ENCODE measurements at places on chromosomes 5 and 9.
A peak's percentile ranks its signal among the peaks of the same experiment; 100 is the strongest.

GRCh38 chr5:18702821-18703220 lies 1068.6 kb downstream of the TAF11L14 start:
- DNase-seq, result no peak

DNA sequence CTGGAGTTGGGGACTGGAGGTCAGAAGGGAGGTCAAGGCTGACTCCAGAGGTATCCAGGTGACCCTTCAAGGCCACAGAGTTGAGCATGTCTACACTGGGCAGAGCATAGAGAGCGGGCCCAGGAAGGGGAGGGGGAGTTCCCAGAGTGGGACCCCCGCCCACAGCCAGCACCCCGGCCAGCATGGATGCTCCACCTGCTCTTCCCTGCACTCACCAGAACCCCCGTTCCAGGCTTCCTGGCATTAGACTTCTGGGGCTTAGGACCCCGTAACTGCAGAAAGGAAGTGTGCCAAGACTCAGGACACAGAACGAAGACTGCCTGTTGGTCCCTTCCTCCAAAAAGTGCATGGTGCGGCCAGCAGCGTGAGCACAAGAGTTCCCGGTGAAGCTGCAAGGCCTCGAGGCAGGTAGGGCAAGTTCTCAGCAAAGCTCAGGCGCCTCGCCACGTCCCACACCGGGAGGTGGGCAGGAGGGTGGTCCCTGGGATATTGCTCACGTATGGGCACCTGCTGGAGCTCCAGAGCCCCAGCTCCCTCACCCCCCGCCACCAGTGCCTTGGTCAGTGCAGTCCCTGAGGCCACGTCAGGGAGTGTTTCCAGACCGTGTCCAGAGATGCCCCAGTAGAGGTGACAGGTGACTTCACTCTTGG lies 13.8 kb downstream of the ABO start:
- no peak for DNase-seq

GRCh38 chr9:30744871-30745270 lies 1639.6 kb upstream of the ACO1 start:
- no peak for DNase-seq

GRCh38 chr5:114402206-114402605 lies 40.3 kb downstream of the KCNN2 start:
- DNase-seq, result no peak

DNA sequence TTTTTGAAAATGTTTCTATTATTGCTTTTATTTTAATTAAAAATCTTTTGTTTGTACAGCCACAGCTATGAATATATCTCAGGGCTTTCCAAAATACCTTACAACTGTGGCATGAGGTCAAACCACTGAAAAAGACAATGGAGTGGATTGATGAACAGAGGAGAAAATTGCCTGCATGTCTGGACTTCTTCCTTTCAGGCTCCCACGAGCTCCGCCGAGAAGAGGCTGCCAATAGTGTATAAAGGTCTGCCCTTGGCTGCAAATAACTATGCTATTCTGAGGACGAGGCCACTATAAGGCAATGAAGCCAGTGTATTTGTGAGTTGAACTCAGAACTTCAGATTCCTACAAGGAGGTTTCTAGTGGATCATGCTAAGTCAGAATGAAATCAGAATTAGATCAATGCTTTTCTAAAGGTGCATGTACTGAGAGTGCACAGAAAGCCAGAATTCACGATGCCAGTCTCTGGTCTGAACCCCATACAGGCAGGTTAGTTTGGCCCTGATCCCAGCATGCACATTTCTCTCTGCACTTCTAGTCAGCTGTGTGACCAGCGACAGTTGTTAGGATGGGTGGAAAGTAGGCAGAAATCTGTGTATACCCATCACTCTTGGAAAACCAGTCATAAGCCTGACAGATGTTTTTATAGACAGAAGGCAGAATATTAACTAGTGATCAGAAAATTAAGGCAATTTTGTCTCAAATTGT lies 42.7 kb upstream of the PLPP1 start:
- no peak for DNase-seq

DNA sequence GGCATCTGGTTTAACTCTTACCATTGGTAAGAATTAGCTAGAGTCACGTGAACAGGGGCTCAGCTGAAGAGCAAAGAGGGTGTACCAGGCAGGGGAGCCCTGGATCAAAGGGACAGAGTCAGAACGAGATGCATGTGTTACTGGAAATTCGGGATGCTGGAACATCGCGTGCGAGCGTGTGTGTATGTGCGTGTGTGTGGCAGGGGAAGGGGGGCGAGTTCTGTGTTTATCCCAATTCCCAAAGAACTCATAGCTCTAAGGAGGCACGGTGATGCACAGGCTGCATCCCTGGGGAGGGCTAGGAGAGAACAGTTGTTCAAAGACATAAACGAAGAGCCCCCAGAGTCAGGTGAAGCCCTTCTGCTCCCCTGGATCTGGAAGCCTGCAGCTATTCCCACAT lies 353.3 kb downstream of the GADD45G start:
- DNase-seq, result no peak

- no peak for DNase-seq
Measured at GRCh38 chr5:73899055-73899454, 273.1 kb downstream of the ARHGEF28 start.

GRCh38 chr5:69516769-69517168 lies 24.2 kb downstream of the OCLN start:
- no peak for DNase-seq

GRCh38 chr9:129762985-129763926 lies 10.4 kb upstream of the PTGES start:
- DNase-seq, result no peak

GRCh38 chr5:65043843-65044359 lies 275.2 kb downstream of the CWC27 start:
- no peak for DNase-seq

DNA sequence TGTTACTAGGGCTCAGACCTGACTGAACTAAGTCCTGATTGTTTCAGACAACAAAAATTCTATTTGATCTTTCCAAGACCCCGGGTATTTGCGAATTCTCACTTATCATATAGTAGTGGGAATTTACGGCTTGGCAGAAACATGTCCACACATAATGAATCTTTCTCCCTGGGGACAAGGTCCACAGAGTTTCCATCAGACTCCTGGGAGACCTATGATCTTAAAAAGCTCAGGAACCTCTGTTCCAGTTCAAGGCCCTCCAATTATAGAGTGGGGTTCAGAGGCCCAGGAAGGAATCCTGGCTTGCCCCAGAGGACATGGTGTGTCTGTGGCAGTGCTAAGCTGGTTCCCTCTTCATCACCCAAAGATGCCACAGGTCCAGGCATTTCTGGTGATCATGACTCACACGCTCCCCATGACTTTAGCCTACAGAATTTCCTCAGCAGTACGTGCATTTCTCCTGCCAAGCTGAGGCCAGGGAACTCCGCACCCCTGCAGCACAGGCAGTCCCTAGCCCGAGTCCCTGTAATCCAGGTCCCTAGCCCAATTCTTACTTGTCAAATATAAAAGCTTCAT lies 12.6 kb downstream of the RAPGEF1 start:
- DNase-seq, result no peak

DNA sequence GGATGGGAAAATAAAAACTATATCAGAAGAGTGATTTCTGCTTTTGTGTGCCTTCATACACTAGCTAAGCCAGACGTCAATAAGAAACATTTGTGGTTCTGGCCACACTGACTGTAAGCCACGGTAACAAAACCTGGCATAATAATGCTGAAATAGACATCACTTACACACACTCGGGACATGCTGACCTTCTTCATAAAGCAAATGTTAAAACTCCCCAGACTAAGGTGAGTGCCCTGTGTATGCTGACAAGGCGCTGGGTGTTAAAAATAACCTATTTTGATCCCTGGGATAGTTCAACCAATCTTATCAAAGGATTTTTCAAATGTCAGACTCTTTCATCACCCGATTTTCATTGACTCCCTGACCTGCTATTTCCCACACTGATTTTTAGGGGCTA lies 337.0 kb downstream of the RAB3C start:
- no peak for DNase-seq

- no peak for DNase-seq
Measured at GRCh38 chr5:174457141-174457678, 267.2 kb upstream of the MSX2 start.

GRCh38 chr5:171893290-171893886 lies 107.8 kb downstream of the SMIM23 start:
- no peak for DNase-seq

DNA sequence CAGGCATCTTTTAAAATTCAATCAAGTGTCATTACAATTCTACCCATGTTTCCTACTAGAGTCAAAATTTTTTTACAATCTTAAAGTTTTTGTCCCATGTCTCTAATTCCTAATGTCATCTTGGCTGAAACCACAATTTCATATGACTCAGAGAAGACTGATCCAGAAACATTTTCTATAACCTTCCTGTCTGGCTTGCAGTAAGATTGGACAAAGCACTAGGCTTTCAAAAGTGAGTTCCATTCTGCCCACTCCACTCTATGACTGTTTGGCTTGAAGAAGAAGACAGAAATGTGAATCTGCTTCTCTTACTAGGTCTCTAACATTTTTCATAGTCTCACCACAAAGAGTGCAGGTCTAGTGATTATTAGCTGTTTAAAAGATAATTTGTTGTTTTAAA lies 88.8 kb downstream of the NR3C1 start:
- DNase-seq, result no peak

- no peak for DNase-seq
Measured at GRCh38 chr5:54883374-54884194, 101.8 kb downstream of the ESM1 start.

GRCh38 chr9:83625178-83625577 lies 2.2 kb downstream of the IDNK start:
- no peak for DNase-seq

- DNase-seq, result no peak
Measured at GRCh38 chr5:64925123-64925522, 156.4 kb downstream of the CWC27 start.

DNA sequence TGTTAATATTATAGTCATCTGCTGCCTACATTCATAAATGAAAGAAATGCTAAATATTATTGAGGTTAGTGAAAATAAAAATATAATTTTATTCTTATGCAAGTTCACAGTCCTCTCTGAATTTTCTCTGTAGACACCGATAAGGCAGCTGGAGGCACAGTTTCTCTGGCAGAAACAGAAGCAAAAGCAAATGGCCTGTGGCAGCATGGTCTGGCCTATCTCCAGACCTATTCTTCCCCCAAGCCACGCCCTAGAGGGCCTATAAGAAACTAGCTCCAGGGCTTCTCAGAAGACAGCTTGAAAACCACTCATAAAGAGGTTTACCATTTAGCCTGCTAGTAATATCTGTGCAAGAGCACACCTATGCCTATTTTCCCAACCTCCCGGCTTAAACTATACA lies 28.4 kb downstream of the MRPS27 start:
- no peak for DNase-seq

GRCh38 chr5:14834062-14834461 lies 37.5 kb downstream of the ANKH start:
- no peak for DNase-seq

GRCh38 chr5:68325065-68325580 lies 109.6 kb downstream of the PIK3R1 start:
- DNase-seq, result no peak

GRCh38 chr5:108548684-108549596 lies 167.0 kb upstream of the FBXL17 start:
- no peak for DNase-seq

DNA sequence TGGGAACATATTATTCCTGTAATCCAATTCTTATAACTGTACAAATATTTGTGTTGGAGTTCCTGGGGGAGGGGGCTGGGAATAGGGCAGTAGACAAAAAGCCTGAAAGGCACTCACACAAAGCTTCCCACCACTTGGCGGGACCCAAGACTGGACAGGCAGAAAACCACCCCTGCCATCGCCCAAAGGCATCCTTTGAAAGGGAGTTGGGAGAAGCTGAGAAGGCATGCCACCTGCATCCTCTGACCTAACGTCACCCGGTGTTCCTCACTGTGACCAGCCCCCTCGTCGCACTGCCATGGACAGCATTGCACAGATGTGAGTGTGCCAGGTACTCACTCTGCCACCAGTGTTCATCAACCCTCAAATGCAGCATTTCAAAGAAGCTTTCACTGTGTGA lies 80.6 kb upstream of the SMIM23 start:
- DNase-seq, result no peak

GRCh38 chr9:14535161-14535955 lies 157.9 kb downstream of the ZDHHC21 start:
- DNase-seq, result no peak

- no peak for DNase-seq
Measured at GRCh38 chr5:54292866-54293265, 17.5 kb downstream of the ARL15 start.

- DNase-seq, result no peak
Measured at GRCh38 chr5:118990582-118990981, 2.2 kb upstream of the DTWD2 start.

- no peak for DNase-seq
Measured at GRCh38 chr5:1784197-1785050, 15.2 kb downstream of the MRPL36 start.

DNA sequence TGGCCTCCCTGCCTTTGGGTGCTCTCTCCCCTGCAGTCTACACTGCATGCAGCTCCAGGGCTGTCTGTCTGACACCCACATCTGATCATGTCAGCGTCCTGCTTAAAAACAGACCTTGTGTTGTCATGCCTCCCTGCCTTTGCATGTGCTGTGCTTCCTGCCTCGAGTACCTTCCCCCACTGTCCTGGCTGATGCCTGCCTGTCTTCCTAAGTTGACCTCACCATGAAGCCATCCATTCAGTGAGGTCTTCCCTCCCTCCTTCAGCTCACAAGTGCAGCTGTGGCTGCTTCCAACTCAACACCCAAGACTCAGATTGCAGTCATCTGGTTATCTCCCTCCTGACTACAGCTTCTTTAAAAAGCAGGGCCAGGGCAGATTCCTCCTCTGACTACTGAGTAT lies 5.5 kb downstream of the ANGPTL2 start:
- no peak for DNase-seq

DNA sequence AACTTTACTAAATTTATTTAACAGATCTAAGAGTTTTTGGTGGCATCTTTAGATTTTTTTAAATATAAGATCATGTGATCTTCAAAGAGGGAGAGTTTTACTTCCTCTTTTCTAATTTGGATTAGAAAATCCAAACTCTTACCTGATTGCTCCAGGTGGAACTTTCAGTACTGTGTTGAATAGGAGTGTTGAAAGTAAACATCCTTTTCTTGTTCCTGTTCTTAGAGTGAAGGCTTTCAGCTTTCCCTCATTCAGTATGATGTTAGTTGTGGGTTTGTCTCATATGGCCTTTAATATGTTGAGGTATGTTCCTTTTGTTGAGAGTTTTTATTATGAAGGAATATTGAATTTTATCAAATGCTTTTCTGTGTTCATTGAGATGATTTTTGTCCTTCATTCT lies 650.0 kb upstream of the SGCD start:
- no peak for DNase-seq

- DNase-seq, result peak; percentile 8
Measured at GRCh38 chr5:110625376-110625999, 101.0 kb downstream of the TMEM232 start.

DNA sequence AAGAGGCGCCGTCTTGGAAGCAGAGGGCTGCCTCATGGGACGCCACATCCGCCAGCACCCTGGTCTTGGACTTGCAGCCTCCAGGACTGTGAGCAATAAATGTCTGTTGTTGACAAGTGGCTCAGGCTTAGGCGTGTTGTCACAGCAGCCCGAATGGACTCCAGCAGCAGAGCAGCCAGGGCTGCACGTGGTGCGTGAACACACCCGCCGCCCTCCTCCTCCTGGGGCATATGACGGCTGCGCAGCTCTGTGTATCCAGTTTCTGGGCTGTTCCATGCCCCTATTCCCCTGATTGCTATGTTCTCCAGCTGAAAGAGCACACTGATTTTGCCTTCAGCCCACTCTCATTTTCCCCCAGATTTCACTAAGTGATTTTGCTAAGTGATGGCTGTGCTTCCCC lies 36.0 kb upstream of the CLPTM1L start:
- DNase-seq, result no peak

- no peak for DNase-seq
Measured at GRCh38 chr5:113378514-113378913, 56.3 kb downstream of the TSSK1B start.

- no peak for DNase-seq
Measured at GRCh38 chr5:6506611-6507010, 58.0 kb downstream of the UBE2QL1 start.
